GM20000 (cell line): ENCODE measurements at places on chromosomes 4 and X.

- DNase-seq, result no peak
Observed at GRCh38 chrX:18428006-18428405, 2.6 kb downstream of the CDKL5 start.

- DNase-seq, result no peak
Observed at GRCh38 chrX:10062980-10063379, 93.8 kb upstream of the CLCN4 start.

DNA sequence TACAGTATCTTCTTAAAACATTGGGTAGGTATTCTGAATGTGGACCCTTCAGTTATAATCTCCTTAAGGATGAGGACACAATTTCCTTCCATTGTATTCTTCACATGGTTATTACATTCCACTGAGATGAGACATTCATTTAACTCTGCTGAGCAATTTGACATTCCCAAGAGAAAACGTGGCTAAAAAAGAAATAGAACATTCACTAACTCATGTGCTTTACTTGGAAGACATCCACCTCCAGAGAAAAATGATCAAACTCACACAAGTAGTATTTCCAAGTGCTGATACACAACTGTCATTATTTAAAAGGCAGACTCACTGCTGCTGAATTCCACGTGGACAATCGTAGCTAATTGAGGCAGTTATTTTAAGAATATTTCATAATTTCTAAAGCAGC, 227.9 kb upstream of the ANKRD50 start:
- no peak for DNase-seq

- DNase-seq, result no peak
Observed at GRCh38 chr4:70315928-70316327, 18.9 kb upstream of the CABS1 start.

DNA sequence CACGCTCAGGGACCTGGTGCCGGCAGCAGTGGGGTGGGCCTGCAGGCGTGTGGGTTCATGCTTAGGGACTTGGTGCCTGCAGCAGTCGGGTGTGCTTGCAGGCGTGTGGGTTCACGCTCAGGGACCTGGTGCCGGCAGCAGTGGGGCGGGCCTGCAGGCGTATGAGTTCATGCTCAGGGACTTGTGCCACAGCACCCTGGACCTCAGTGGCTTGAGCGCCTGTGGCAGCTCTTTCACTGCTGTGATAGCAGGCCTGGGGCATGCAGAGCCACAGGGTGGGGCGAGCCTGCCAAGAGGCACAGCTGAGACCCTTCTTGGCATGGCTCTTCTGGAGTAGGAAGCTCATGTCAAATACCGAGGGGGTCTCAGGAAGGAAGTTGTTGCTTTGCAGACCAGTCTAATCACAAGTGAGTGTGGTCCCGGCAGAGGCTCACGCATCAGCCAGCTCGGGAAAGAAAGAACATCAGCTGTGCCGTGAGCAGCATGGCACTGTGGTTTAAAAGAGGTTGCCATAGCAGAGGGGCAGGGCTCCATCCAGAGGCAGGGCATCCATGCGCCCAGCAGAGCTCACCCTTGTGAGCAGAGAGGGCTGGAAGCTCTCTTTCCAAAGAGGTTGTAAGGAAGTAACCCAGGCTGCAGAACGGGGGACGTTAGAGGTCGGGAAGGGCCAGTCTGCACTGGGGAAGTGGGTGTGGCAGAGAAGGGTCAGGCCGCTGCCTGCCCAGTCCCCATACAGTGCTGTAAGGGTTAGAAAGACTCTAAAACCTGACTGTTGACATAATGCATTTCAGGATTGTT, 21.1 kb downstream of the PIGG start:
- no peak for DNase-seq
